ENCODE measurements at places on chromosomes 2 and 18.

- DNase-seq, result no peak
These were observed 69.2 kb downstream of the SS18 start for GRCh38 chr18:26021061-26021754.

DNA sequence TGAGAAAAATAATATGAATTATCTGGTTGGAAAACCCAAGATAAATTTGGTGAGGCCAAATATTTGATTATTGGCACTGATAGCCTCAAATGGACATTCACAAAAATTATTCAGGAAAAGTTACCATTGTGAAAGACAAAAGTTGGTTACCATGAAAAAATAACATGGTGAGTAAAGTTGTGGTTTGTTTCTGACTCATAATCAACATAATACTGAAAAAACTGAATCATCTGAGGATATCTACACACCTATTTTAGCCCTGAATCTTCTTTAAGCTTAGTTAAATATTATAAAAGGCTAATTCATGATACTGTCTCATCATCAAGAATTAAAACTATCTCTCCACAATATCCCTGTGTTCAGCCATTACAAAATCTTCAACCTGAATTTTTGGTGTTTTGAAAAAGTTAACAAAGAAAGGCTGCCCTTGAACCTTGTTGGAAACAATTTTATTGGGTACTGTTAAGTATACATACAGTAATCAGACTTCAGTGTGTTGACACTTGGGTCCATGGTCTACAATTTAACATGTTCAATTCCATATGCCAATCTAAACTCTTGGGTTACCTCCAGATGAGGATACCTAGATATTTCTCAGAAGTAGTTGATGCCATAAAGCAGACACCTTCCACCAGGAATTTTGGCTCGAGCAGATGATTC is 607.5 kb upstream of the SLC39A10 start:
- DNase-seq, result no peak

GRCh38 chr2:208280234-208280633 is 14.2 kb downstream of the PIKFYVE start:
- no peak for DNase-seq

- no peak for DNase-seq
These were observed 183.5 kb upstream of the GCFC2 start for GRCh38 chr2:75894170-75894569.

- no peak for DNase-seq
These were observed 52.3 kb downstream of the SOS1 start for GRCh38 chr2:39068299-39069135.

DNA sequence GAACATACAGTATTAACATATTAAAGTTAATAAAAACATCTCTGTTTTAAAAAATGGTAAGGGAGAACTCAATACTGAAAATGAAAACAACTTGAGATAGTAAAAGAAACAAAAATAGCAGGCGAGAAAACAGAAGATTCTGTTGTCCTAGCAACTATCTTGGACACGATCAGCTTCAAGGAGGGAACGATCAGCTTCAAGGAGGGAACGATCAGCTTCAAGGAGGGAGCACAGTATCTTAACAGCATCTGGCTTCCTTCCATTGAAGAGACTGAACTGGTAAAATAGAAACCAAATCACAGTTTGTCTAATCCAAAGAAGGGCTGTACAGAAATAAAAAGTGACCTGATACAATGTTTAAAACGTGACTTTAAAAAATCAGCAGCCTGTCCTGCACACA is 51.8 kb downstream of the NDUFA10 start:
- no peak for DNase-seq

GRCh38 chr18:36075862-36076587 is 8.7 kb upstream of the RPRD1A start:
- DNase-seq, result no peak
